ENCODE measurements at places on chromosomes 7 and 10. TPM values are rescaled to one million over a fixed set of nuclear protein-coding genes. Genes with fewer than 3 reads are reported as not detected.
A peak's percentile ranks its signal among the peaks of the same experiment; 100 is the strongest.

RNF148 gene
- polyA plus RNA-seq, result 0.21 TPM

HELLS gene
- polyA plus RNA-seq, result 24.7 TPM

- DNase-seq, result no peak
These were observed 207.3 kb upstream of the SH2B2 start for GRCh38 chr7:102079140-102080018.

DNA sequence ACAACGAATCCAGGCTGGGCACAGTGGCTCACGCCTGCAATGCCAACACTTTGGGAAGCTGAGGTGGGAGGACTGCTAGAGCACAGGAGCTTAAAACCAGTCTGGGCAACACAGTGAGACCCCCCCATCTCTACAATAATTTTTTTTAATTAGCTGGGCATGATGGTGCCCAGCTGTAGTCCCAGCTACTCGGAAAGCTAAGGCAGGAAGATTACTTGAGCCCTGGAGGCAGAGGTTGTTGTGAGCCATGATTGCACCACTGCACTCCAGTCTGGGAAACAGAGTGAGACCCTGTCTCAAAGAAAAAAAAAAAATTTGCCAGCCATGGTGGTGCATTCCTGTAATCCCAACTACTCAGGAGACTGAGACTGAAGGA, 396.3 kb downstream of the KCNMA1 start:
- DNase-seq, result no peak

- DNase-seq, result no peak
These were observed 40.3 kb upstream of the CELF2 start for GRCh38 chr10:10977226-10977956.

DNA sequence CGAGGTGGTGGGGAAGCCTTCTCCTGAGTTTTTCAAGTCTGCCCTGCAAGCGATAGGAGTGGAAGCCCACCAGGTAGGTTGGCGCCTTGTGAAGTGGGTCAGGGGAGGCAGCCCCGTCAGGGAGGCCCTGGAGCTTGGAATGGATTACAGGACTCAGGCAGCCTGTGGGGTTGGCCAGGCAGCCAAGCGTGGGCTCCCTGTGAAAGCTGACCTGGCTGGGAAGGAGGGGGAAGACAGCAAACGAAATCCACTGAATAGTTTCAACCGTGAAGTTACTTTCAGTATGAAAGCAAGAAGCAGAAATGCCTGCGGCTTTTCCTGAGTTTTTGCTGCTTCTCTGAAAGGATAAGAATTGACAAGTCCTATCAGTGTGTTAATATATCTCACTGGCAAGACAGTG, 36.4 kb downstream of the LHPP start:
- no peak for DNase-seq

- peak; percentile 88 for DNase-seq
These were observed 8.2 kb downstream of the PRXL2A start for GRCh38 chr10:80416479-80417098.

DNA sequence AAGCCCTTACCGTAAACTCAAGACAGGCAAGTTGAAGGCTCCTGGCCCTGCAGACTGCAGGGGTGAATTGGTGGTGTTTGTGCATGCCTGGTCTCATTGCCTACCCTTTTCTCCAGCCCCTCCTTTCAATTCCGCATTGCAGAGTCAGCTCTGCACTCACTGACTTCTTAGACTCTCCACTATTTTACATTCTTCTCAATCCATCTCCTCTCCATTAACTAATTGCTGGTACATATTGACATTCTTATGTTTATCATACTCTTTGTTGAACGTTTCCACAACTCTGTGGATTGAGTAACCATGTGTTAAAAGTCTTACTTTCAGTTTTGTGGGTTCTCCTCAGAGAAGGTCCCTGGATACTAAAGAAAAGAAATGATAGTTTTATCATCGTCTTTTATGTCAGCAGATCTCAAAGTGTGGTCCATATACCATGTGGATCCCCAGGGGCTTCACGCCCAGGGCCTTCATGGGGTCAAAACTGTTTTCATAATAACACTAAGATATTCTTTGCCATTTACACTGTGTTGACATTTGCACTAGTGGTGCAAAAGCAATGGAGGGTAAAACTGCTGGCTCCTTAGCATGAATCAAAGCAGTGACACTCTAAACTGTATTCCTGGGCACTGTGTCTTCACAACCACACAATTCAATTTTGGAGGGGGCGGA, 135.4 kb upstream of the FZD1 start:
- no peak for DNase-seq

Measured in endothelial cell of umbilical vein (primary cell).